Foreskin keratinocyte (primary cell): ENCODE measurements at places on chromosomes 11 and 22. TPM values are rescaled to one million over a fixed set of nuclear protein-coding genes. Genes with fewer than 3 reads are reported as not detected.

DNA sequence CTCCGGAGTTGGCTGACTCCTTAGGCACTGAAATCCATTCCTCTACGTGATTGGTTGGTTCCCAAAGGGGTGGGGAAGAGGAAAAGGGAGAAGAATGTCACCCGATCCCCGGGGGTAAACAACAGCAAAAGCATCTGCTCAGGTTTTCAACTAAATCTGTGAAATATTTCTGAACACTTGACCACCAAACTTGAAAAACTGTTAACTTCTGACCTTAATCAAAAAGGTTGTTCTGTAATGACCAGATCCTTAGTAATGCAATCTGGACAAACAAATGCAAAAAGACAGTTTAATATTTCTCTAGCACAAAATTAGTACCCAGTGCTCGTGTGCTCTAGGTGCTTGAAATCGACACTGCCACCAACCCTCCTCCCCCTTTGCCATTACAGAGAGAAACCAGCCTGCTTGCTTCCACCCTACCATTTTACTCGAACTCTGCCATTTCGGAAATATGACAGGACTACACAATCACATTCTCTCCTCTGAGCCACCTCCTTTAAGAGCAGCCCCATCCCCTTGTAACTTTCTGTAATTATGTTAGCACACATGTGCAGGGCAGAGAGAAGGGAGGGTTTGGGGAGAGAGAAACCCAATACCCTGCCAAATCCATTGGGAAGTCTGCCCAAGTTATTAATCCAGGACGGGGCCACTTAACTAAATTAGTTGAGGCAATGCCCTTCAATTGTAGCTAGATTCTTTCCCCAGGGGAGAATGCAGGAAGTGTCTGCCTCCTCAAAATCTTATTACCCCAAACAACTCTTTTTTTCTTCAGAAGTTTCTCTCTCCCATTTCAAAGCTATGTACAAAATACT lies 113.8 kb downstream of the RBFOX2 start:
- peak; percentile 85 for DNase-seq

DNA sequence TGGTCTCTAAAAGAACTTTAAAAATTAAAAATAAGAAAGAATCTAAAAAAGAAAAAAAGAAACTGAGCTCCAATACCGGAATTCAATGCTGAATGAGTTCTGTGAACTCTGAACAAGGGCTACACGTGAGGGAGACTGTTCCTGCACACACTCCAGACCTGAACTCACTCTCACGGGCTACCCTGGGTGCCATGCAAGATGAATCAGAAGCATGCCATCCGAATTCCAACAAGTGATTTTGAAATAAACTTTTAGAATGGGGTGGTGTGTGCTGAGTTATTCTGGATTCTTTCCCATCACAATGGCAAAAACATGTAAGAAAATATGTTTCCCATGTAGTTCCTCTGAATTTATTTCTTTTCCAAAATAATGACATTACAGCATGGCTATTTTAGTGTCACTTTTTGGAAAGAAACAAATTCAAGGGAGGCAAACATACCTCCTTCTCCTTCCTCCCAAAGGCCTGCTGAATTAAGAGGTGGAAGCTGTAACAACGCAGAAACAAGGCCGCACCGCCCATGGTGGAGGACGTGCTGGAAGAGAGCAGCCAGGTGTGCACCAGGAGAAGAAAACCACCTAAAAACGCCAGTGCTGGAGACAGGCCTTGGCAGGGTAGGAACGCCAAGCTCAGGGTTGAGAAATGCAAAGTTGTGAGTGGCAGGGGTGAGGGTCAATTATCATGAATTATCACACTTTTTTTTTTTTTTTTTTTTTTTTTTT lies 63.2 kb upstream of the ARFGAP3 start:
- peak; percentile 21 for DNase-seq

C11orf42 gene
- total RNA-seq = not detected in 2 replicates

GRCh38 chr11:57407010-57407920 lies 16.8 kb upstream of the PRG2 start:
- DNase-seq = no peak

GRCh38 chr11:11587122-11587521 lies 34.7 kb downstream of the GALNT18 start:
- no peak for DNase-seq

TRPM5 gene
- total RNA-seq = not detected in 2 replicates

RASSF10 gene
- 1.2 and 3.6 TPM in 2 replicates for total RNA-seq

CARD18 gene
- 0.48 and 0.78 TPM in 2 replicates for total RNA-seq

TMEM191B gene
- 0.56 and 2.4 TPM in 2 replicates for total RNA-seq

DNA sequence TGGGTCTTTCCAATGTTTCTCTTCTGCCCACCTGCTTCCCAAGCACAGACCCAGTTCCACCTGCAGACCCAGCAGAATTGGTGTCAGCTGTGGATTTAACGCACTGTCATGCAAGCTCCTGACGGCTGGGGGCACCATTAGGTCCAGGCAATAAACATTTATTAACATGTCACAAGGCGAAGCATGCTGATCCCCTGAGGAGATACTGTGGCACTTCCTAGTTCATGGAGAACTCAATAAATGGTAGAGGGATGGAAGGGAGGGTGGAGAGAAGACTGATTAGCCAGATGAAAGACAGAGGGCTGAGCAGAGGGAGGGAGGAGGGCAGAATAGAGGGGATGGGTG lies 68.3 kb upstream of the TSPAN18 start:
- DNase-seq = no peak

NLRX1 gene
- 9.9 and 12.6 TPM in 2 replicates for total RNA-seq

DNA sequence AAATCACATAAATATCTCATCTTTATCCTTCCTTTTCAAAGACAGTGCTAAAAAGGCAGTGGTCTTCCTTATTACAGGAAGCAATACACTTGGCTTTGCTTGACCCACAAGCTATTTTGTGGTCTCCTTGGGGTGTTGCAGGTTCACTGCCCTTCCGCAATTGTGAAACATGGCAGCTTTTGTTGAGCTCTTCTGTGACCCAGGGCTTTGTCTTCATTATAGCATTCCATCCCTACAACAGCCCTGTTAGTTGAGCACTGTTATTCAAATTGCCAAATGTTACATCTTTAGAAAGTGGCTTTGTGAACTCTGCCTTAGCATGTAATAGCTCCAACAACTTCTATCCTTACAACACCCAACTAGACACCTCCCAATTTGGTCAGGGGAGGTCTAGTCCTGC lies 107.1 kb downstream of the OPCML start:
- no peak for DNase-seq

DMC1 gene
- 2.3 and 4.0 TPM in 2 replicates for total RNA-seq

GRCh38 chr11:111355956-111356659 lies 23.0 kb downstream of the POU2AF1 start:
- DNase-seq = no peak

GRCh38 chr11:106468531-106468930 lies 391.1 kb downstream of the AASDHPPT start:
- no peak for DNase-seq

DNA sequence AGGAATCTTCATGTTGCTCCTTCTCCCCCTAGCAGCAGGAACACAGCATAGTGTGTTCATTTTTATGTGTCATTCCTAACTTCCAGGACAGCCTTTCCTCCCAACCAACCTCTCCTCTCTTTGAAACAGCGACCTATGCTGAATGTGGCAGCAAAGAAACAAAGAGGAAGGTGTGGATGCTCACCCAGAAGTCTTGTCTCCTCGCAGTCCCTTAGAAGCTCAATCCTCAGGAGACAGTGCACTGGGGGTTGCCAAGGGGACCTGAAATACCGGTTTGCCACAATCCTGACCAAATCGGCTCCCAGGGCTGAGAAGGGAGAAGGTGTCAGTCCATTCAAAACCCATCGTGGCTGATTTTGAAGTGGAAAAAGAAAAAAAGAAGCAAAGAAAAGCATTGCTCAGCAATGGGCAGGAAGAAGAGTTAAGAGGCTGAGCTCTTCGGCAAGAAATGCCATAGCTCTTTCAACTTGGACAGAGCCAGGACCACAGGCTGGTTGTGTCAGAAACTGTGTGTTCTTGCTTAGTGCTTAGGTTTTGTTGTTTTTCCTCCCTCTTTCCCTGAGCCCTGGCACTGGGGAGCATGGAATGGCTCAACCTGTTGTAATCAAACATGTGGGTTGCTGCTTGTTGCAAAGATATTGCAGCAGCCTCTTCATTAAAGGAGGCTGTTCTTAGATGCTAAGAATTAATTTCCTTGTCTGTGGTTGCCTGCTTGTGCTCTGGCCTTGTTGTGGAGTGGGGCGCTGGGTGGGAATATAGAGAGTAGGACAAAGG lies 30.4 kb upstream of the TENM4 start:
- DNase-seq = no peak

DNA sequence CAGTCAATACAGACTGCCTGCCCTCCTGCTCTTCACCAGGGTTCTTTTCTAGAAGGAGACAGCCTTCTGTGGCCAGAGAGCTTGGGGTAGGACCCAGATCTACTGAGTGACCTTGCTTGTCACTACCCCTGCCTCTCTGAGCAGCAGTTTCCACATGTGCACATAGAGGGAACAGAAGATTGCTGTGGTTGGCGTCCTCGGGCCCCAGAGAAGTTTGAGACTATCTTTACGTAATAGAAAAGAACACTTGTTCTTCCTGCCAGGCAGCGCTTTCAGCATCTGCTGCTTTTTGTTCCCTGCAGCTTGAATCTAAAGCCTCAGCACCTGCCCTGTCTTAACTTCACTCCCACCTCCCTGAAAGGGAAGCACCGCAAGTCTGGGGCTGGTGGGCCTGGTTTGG lies 1.9 kb upstream of the FKBP2 start:
- no peak for DNase-seq
